ENCODE measurements at places on chromosomes 16 and 17.
A peak's percentile ranks its signal among the peaks of the same experiment; 100 is the strongest.

GRCh38 chr17:29629839-29630238 is 7.1 kb upstream of the CORO6 start:
- DNase-seq, result no peak

- DNase-seq, result no peak
These were observed 27.5 kb downstream of the KCNJ16 start for GRCh38 chr17:70102531-70102930.

DNA sequence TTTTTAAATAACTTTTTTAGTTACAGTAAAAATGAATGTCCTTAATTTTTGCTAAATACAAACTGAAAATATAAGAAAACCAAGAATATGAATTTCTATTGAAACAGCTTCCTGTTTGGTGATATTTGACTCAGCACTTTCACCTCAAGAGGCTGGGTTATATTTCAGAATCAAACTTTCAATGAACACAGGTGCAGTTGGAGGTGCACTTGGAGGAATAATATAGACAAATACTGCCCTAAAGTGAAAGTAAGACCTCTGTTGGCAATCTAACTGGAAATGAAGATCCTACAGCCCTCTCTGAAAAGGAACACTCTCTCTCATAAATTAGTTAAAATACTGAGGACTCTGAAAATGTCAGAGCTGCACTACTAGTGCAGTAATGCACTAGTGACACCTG is 106.2 kb downstream of the BRIP1 start:
- DNase-seq, result no peak

- DNase-seq, result no peak
These were observed 293.4 kb downstream of the XYLT1 start for GRCh38 chr16:17177242-17177958.

DNA sequence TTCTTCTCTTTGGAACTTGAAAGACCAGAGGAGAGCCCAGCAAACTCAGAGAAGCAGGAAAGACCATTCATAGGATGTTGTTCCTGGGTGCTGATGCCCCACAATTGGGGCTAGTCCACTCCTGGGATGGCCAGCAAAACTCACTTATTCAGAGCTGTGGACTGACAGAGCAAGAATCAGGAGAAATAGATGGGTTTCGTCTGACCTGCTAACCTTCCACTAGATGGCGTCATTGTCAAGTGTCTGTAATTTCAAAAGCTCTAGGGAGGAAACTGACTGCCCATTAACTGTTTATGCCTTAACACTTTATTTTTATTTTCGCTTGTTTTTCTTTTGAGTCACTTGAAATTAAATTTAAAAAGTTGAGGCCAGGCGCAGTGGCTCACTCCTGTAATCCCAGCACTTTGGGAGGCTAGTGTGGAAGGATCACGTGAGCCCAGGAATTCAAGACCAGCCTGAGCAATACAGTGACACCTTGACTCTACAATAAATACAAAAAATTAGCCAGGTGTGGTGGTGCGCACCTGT is 28.7 kb upstream of the MILR1 start:
- DNase-seq, result peak; percentile 65

DNA sequence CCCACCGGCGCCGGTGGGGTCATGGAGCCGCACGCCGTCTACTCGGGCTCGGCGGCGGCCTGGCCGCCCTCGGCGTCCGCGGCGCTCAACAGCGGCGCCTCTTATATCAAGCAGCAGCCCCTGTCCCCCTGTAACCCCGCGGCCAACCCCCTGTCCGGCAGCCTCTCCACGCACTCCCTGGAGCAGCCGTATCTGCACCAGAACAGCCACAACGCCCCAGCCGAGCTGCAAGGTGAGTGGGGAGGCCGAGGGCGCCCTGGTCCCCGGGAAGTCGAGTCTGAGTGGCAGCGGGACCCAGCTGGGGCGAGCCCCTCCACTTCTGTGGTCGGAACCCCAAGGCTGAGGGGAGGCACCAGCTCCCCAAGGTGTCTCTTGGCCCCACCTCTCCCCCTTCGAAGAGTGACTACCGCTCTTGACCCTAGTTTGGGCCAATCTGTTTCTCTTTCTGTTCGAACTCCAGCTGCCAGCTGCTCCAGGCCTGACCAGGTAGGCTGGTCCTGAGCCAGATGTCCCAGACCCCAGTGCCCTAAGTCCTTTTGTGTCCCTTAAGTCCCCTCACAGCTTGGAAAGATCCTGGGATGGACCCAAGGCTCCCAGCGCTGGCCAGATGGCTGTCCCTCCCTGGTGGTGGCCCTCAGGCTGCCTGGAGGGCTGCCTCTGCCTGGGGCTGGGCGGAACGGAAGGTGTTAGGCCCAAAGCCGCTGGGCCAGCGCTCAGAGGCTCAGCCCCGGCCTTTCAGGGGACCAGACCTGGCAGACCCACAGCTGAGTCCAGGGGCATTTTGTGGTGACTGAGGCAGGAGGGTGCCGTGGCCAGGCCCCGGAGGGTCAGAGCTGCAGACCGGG is 1.2 kb downstream of the FOXF1 start:
- no peak for DNase-seq

GRCh38 chr17:45651145-45651709 is 132.9 kb upstream of the CRHR1 start:
- DNase-seq, result no peak

- DNase-seq, result no peak
These were observed 40.0 kb upstream of the ABCA10 start for GRCh38 chr17:69268543-69269014.

DNA sequence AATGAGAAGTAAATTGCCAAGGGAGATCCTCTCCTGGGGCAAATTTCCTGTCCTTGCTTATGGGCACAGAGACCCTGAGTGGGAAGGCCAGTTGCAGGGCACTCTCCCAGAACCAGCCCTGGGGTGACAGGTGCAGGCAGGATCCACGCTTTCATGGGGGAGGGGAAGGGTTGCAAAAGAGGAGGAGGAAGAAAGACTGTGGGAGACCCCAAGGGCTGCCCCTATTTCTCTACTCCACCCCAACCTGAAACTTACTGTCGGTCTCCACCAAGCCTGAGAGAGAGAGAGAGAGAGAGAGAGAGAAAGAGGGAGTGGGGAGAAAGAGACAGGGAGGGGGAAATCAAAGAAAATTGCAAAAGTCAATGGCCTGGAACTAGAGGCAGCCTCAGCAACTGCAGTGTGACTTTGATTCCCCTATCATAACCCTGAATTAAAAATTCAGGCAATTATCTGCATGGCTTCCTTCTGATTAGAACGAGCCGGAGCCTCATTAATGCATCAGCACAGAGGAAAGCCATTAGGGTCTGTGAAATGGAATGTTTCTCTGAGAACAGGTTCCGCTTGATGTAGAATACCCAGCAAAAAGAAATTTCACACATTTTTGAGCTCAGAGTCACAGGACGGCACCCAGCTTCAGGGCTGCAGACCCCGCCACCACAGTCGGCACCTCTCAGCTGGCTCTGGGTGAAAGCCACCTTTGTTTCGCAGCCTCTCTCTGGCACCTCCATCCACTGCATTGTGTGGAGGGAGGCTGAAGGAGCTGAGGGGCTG is 45.1 kb upstream of the HNF1B start:
- DNase-seq, result no peak

DNA sequence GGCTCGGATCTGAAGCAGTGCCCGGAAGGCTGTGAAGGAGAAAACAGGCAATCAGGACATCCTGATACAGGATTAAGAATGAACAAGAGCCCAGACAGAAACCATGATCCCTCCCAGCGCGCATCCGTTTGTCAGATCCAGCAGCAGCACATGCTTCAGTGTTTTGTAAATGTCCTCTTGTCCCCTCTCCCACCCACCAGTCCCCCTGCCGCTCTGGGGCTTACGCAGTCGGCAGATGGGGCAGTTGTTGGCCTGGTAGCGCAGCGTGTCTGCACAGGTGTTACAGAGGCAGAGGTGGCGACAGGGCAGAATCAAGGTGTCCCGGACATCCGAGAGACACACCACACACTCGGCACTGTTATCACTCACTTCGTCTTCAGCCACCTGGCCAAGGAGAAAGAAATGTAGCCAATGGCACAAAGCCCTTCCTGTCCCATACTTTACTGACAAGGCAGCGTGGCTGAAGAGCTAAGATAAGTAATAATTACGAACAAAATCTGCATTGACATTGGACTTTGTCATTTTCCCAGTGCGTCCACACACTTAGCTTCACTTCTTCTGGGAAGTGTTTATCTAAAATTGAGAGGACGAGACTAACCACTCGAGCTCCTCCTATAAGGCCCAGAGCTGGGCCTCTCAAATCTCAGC is 20.7 kb upstream of the FOXJ1 start:
- no peak for DNase-seq

DNA sequence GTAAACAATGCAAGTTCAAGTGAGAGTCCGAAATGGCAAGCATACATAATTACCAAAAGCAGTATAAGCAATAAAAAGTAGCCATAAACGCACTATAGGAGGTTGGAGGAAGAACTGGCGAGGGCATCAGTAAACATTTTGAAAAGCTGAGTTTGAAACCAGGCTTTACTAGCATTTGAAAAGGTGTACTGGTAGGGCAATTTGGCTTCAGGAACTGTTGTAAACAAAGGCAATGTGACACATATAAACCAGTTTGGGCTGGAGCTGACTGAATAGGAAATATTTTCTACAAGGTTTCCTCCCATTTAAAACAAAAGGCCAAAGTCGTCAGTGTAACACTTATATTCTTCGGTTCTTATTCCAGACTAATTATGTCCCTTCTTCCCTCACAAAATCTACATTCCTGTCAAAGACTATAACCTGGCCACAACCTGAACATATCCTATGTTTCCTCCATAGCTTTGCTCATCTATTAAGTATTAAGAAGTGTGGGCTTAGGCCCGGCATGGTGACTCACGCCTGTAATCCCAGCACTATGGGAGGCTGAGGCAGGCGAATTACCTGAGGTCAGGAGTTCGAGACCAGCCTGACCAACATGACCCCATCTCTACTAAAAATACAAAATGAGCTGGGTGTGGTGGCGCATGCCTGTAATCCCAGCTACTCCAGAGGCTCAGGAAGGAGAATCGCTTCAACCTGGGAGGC is 7.8 kb downstream of the CBX1 start:
- no peak for DNase-seq

DNA sequence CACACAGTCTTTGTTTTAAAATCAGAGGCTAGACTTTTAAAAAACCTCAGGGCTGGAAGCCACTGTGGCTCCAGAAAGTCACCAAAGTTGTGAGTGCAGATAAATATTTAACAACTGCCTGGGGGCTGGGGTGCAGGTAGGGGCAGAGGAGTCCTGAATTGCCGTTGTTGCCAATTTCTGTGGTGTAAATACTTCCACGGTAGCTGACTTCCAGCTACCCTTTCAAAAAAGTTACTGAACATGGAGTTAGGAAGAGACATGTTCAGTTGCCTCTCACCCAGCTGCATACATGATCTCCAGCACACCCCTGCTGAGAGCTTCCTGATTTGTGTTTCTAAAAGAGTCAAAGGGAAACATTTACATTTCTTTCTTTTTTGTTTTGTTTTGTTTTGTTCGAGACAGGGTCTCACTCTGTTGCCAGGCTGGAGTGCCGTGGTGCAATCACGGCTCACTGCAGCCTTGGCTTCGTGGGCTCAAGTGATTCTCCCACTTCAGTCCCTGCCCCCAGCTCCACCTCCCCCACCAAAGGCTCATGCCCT is 58.7 kb downstream of the PLXDC1 start:
- no peak for DNase-seq

DNA sequence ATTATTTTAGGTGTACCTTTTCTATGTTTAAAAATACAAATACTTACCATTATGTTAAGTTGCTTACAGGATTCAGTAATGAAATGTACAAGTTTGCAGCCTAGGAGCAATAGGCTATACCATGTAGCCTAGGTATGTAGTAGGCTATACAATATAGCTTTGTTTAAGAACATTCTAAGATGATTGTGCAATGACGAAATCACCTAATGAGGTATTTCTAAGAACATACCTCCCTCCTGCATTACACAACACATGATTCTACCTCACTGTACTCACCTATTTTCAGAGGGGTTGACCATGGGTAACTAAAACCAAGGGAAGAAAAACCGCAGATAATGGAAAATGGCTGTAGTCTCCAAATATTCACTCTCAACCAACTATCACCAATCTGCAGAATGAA is 35.3 kb upstream of the TBC1D3K start:
- no peak for DNase-seq

- no peak for DNase-seq
These were observed 635 bp upstream of the FA2H start for GRCh38 chr16:74775255-74775654.

GRCh38 chr17:79414063-79414792 is 196.6 kb downstream of the RBFOX3 start:
- DNase-seq, result no peak

DNA sequence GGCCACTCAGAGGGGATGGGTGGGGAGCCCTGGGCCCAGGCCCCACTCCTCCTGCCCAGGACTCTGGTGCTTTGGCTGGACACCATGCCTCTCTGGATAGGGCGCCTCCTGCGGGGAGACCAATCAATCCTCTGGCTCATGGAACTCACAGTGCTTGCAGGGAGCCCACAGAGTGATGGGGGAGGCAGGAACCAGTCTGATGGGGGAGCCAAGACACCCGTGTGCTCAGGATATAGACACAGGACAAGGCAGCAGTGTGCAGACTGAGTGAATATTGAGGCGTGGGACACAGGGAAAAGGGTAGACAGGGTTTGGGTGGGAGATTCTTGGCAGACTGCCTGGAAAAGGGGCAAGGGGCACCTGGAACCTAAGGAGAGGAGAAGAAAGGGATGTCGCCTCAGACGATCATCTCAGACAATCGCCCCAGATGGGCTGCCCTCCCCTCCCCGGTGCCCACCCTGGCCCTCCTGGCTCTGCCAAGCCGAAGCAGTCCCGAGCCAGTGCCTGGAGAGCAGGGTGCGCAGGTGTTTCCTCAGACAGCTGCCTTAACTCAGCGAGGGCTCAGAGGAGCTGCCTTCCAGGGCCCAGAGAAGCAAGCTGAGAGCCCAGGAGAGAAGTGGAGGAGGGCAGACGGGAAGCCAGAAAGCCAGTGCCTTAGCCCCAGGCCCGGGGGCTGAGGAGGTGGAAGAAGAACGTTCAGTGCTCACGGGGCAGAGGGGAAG is 37.4 kb upstream of the DLX4 start:
- no peak for DNase-seq

GRCh38 chr17:48564188-48565021 is 13.7 kb downstream of the HOXB4 start:
- DNase-seq, result no peak

DNA sequence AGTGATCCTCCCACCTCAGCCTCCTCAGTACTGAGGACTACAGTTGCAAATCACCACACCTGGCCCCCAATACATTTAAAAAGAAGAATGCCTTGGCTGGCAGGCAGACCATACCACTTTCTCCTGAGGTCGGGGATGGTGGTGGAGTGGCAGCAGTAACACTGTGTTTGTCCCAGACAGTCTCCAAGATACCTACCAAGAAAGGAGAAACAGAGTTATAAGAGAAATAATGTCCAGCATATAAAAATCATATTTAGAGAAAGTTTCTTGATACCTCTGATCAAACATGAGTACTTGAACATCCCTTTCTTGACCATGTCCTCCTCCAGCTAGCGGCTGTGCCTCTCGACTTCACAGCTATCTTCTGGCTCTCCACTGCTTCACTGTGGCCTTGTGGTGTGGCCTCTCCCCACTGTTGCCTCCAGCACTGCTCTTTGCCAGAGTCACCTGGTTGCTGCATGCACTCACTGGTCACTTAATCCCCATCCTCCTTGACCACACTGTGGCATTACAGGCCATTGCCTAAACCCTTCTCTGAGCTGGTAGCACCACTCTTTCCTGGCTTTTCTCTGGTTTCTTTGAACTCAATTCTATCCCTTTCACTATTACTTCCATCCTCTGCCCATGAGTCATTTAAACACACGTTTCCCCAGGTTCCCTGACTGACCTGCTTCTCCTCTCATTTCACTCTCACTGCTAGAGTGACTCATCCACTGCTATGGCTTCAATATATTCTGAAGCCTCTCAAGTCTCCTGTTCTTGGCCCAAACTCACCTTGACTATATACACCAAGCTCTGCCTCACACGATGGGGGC is 45.2 kb downstream of the XPO6 start:
- DNase-seq, result peak; percentile 42

- no peak for DNase-seq
These were observed 142.8 kb downstream of the GRIN2A start for GRCh38 chr16:10039220-10040096.

Measured in H54 (cell line).